ENCODE measurements at places on chromosomes 16 and 17. TPM values are rescaled to one million over a fixed set of nuclear protein-coding genes. Genes with fewer than 3 reads are reported as not detected.

The CACNG1 gene
- 0.51 TPM for total RNA-seq

The STH gene
- not detected for total RNA-seq

The PSMD7 gene
- total RNA-seq, result 66.3 TPM

The GFAP gene
- not detected for total RNA-seq

The SRL gene
- total RNA-seq, result 0.68 TPM

The ZNF750 gene
- total RNA-seq, result not detected

The ZCCHC14 gene
- 9.3 TPM for total RNA-seq

The RPH3AL gene
- total RNA-seq, result 4.0 TPM

The ASPA gene
- total RNA-seq, result 1.4 TPM

The CTNS gene
- 18.7 TPM for total RNA-seq

The GAS2L2 gene
- total RNA-seq, result not detected

The KRT33A gene
- total RNA-seq, result not detected

The SCARF1 gene
- under 0.01 TPM for total RNA-seq

The ALOX12 gene
- not detected for total RNA-seq

The PLA2G10 gene
- total RNA-seq, result not detected

The SLC47A1 gene
- 0.70 TPM for total RNA-seq

The HLF gene
- total RNA-seq, result 0.12 TPM

The P2RX5 gene
- total RNA-seq, result 0.58 TPM

The ENPP7 gene
- not detected for total RNA-seq

The WBP2 gene
- 51.3 TPM for total RNA-seq

Data from pericardium fibroblast (primary cell).